ENCODE measurements at places on chromosomes 7 and 10.

GRCh38 chr7:135277161-135277560 lies 43.5 kb downstream of the STRA8 start:
- no peak for DNase-seq

DNA sequence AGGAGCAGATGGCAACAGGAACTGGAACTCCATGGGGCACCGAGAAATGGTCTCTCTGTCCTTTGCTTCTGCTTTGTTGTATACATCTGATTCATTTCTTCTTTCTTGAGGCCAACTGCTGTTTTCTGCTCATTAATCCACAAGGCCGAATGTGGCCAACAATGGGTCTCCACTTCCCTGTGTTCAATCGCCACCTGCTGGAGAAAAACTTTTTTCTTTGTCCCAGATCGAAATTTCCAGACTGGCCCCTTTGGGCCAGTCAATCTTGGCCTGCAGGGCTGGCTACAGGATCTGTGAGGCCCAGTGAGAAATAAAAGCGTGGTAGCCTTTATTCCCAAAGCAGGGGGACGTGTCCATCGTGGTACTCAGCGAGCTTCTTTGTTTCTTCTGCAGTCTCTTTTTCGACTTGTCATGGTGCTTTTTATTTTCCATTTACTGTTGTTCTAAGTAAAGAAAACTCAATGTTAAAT lies 58.8 kb downstream of the PARP12 start:
- no peak for DNase-seq

DNA sequence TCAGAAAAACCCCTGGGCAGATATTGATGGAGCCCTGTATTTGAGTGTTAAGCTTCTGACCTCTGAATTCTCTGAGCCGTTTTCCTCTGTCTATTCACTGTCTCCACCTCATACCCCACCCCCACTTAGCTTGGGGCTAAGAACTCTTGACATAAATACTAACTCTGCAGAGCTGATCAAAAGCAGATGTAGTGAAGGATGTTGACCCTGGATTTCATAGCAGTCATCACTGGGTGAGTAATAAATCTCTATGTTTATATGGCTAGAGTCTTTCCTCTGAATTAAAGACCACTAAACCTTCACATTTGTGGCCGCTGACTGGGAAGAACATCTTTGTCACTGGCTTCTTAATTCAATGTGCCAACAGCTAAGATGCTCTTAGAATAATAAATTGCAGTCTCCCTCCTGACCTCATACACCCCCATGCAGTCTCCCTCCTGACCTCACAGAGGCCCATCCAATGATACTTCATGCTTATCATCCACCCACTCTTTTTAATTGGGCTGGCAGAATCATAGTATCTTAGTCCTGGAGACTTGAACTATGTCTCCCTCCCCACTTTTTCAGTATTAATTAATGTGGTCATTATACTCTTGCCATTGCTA lies 78.0 kb upstream of the MACROH2A2 start:
- DNase-seq, result no peak

- no peak for DNase-seq
Observed at GRCh38 chr10:16957038-16957437, 139.8 kb upstream of the RSU1 start.

DNA sequence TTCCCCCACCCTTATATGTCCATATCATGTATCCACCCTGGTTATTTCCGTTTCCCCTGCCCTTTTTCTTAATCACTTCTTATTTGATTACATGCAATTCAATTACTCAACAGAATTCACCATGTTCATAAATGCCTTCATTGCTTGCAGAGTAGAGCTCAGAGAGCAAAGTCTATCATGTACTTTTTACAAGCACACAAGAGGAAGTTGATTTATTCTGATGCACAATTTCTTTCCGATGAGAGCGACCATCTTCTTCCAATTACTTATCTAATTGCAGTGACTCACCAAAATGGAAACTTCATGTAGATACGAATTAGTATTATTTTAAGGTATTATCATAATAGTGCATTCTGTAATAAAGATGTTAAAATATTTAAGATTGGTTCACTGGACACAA lies 430.5 kb upstream of the KLF6 start:
- no peak for DNase-seq

- no peak for DNase-seq
Observed at GRCh38 chr10:62057359-62057758, 155.9 kb downstream of the ARID5B start.

GRCh38 chr7:79982141-79982770 lies 152.4 kb upstream of the GNAI1 start:
- no peak for DNase-seq

- DNase-seq, result no peak
Observed at GRCh38 chr10:124708246-124708779, 35.9 kb downstream of the FAM53B start.

- DNase-seq, result no peak
Observed at GRCh38 chr10:72223743-72224101, 7.6 kb upstream of the ASCC1 start.

- DNase-seq, result no peak
Observed at GRCh38 chr7:63521-64021, 128.8 kb upstream of the FAM20C start.

DNA sequence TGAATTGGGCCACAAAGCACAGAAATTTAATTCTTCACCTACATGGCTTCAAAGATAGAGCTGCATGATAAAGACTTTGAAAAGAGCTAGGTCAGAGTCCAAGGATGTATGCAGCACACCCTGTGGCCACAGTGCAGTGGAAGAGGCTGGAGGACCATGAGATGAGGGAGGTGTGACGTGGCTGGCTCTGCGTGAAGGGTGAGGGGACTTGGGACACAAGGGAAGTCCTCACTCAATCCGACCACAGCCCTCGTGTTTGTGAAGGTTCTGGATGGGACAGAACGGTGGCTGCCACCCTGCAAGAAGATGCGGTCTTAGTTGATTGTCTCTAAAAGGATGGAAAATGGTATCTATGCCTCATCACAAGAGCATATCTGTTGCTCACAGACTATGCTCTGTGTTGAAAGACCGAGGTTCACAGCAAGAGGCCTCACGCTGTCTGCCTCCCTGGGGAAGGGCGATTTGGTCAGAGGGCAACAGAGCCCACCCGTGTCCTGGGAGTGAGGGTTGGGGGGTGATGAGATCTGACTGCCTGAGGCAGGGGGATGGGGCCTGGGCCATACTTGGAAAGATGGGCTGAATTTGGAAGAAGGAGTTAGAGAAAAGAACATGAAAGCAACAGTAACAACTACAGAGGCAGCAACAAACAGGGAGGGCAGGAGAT lies 174.4 kb upstream of the SHH start:
- no peak for DNase-seq

DNA sequence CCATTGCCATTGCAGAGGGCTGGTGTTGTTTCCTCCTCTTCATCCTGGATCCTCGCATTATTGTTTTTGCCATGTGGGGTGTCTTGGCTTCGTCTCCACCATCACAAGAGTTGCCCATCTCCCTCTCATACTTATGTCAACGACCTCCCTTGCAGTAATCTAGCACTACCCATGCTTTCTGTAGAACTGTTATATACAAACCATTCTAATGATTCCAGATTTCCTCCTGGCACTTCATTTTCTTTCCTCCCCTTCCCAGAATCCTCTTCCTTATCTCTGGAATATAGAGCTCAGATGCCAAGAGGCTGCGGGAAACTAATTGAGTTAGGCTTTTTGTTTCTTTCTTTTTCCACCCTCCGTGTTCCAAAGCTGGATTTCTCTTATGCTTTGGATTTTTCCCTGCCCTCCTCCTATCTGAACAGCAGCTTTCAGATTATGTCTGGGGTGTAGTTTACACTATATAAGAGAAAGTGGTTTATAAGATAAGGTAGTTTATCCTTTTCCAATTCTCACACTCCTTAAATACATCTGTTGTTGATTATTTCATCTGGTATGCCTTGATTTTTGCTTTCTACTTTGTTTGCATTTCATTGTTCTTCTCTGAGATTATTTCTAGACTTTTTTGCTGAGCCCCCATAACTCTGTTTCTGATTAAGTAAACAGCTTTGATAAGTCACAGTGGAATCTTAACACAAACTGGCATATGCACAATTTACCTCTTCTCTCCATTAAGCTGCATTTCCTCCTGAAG lies 264.1 kb downstream of the BICC1 start:
- DNase-seq, result no peak

- DNase-seq, result no peak
Observed at GRCh38 chr7:34430456-34430855, 227.6 kb upstream of the NPSR1 start.

DNA sequence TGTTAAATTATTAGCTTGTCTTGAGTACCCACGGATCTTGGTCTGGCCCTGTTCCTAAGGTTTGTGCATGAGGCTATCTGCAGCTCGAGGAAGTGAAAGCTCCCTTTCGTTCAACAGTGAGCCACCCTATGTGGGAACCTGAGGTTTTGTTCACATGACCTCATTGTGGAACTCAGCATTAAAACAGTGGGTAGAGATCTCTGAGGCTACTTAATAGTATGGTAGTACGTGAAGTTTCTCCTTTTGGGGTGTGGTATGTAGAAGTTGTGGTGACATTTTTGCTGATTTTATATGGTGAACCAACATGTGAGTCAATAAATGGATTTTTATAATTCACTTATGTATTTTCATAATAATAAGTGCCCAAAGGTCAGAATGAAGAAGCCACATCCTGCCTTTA lies 252.7 kb upstream of the FERD3L start:
- DNase-seq, result no peak

- DNase-seq, result no peak
Observed at GRCh38 chr10:119498889-119499676, 43.4 kb downstream of the RGS10 start.

GRCh38 chr7:75584354-75584753 lies 92.2 kb downstream of the SPDYE5 start:
- no peak for DNase-seq

GRCh38 chr10:2917926-2918325 lies 149.4 kb upstream of the PFKP start:
- no peak for DNase-seq

DNA sequence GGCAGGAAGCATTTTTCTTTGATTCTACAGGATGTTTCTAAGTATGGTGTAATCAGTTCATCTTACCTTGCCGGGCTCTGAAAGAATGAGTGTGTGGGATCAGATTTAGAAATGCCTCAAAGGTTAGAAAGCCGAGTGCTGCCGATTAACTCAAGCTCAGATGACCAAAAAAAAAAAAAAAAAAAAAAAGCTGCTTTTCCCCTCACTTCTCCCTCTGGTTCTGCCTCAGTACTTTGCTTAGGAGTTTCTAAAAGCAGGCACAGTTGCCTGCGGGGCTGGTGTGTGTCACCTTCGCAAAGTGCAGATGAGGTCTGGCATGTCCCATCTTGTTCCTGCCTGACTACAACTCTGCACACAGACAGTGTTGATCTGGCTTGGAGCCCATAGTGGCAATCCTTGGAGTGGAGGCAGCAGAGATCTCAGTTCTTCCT lies 47.0 kb downstream of the KIAA1217 start:
- DNase-seq, result no peak

- DNase-seq, result no peak
Observed at GRCh38 chr7:150586068-150586784, 19.0 kb downstream of the GIMAP4 start.

DNA sequence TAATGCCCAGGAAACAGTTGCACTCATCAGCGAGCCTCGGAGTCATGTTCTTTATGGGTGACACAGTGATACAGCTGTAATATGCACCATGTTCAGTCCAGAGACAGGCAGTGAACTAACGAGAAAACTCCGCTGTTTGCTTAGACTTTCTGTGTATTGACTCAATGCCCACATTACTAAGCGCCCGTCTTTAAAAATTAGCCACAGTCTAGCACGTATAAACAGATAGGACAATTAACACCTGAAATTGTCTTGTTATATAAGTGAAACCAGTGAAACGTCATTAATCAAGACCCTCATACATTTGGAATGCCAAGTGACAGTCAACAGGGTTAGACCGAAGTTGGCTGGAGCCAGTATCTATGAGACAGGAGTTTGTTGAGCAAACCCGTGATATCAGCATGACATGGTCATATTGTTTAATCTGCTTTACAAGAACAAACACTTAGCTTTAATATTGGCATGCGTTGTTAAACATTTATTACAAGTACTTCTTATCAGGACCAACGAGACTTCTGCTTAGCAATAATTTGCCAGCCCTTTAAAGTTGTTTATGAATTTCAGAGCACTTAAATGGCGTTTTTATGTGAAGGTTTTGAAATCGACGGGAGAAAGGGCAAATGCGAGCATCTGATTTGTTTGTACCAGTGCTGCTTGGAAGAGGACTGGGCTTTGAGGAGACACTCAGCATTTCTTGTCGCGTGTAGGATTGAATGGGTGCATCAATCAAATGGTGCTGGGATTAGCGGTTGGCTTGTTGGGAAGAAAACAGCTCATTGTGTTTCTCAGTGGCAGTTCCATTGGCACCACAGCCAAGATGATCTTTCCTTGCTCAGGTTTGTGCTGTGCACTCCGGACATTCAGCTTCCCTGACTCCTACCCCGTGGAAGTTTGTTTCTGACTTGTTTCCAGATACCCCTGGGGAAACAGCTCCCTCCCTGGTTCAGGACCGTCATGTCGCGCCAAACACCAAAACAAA lies 56.3 kb downstream of the CAMK1D start:
- no peak for DNase-seq

DNA sequence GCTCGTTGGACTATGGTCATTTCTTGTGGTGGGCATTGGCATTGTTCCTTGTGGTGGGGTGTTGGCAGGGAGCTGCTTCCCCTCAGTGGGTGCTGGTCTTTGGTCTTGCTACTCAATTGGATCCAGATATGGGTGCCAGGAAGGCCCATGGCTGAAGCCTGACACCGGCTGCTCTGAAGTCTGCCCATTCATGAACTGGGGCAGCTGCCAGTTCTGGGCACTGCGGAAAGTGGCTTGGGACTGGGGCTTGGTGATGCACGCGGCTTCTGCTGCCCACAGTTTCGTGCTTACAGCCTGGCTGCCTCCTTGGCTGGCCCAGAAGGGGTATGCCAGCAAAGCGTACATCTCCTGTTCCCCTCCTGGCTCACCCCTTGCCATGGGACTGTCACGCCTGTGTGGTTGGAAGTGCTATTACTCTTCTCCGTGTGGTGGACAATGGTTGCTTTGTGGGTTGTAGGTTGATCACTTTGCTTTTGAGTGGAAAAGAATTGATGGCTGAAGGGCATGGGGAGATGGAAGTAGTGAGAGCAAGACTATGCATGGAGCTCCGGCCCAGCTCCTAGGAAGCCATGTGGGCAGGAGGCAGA lies 54.7 kb downstream of the ADAMTS14 start:
- no peak for DNase-seq

DNA sequence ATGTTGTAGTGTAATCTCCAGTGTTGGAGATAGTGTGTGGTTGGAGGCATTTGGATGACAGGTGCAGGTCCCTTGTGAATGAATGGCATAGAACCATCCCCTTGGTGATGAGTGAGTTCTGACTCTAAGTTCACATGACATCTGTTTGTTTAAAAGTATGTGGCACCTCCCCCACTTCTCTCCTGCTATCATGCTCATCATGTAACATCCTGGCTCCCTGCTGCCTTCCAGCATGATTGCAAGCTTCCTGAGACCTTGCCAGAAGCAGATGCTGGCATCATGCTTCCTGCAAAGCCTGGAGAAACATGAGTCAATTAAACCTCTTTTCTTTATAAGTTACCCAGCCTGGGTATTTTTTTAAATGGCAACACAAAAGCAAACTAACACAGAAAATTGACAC lies 499.0 kb upstream of the SEMA3D start:
- no peak for DNase-seq

DNA sequence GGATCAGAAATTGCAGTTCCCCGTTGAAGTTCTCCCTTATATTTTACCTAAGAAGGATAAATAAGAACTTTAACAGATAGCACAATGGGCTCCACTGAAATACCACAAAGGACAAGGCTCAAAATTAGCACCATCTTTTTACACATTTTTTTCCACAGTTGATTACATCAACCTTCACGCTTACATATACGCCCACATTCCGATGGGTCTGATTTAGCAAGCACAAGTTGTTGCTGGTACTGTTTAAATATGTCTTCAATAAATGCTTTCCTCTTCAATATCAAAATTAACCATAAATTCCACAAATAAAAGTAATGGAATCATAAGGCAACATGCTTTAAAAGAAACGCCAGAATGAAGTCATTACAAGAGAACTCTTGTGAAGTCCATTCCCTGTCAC lies 79.5 kb downstream of the NEBL start:
- DNase-seq, result no peak

All from NCI-H524 treated with DMSO at 0.1 percent for 48 hours (cell line).